CD4-positive, alpha-beta T cell treated with Interleukin-17A for 4 hours (primary cell): ENCODE measurements at places on chromosomes 12 and 14.
A peak's percentile ranks its signal among the peaks of the same experiment; 100 is the strongest.

GRCh38 chr14:78790271-78790670 lies 620.1 kb downstream of the NRXN3 start:
- DNase-seq: no peak

DNA sequence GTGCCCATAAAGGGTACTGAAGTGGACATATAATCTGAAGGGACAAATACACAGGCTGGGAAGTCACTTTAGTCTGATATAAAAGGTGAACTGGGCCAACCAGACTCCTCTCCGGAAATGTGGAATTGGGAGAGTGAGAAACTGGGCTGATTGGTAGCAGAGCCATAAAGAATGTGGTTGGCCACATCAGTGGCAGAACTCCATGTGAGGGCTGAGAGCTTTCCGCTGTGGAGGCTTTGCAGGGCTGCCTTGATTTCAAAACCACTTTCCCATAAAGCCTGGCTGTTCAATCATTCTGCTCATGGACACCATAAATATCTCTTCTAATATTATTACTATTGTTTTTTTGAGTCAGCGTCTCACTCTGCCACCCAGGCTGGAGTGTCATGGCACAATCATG lies 220.3 kb downstream of the MON2 start:
- DNase-seq: no peak

DNA sequence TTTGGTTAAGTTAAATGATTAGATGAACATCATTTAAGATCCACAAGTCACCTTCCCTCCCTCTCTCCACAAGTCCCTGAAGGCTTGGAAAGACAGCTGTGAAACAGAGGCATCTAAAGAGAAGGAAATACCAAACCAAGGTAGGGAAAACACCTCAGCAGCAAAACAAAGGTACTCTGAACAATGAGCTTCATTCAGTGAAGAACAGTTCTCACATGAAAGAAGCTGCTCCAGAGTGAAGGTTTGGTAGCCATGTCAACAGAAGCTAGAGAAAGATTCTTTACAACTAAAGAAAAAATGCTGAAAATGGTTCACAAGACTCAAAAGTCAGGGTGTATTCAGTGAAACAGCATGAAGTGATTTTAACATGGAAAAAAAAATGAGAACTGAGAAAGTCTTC lies 69.4 kb downstream of the FGD6 start:
- DNase-seq: no peak

DNA sequence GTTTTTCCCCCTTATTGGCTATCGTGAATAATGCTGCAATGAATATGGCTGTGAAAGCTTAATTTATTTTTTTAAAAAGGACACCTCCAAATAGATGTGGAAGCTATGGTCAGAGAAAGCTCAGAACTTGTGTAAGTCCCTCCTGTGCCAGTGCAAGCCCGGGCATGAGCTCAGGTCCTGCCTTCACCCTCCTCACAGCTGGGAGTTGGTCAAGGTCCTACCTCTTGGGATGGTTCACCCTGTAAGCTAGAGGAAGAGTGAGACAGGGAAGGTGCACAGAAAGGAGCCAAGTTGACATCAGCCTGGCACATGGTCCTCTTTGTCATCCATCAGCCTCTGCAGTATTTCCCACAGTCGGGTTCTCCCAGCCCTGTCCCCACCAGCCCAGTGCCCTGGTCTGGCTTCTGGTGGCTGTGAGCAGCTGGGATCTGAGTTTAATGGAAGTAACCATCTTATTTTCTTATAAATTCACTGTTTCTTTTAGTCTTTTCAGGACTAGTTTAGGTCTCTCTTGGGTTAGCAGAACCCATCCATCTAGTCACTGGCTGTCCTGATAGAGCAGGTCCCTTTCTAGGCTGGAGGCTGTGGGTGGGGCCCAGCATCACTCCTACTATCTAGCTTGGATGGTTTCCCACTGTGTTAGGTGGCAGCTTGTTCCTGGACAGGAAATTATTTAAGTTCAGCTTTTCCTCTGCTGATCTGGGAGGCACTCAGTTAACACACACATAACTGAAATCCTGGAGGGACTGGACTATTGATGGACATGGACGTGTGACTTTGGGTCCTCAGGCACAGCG lies 11.8 kb upstream of the PLEKHG3 start:
- DNase-seq: no peak

- DNase-seq: no peak
Measured at GRCh38 chr12:92434607-92435025, 268.2 kb upstream of the PLEKHG7 start.

GRCh38 chr12:107515446-107515958 lies 170.1 kb upstream of the PWP1 start:
- DNase-seq: peak; percentile 31

- DNase-seq: peak; percentile 69
Measured at GRCh38 chr12:130761537-130762318, 45.6 kb upstream of the RIMBP2 start.

- no peak for DNase-seq
Measured at GRCh38 chr12:74328623-74329022, 209.0 kb upstream of the ATXN7L3B start.

DNA sequence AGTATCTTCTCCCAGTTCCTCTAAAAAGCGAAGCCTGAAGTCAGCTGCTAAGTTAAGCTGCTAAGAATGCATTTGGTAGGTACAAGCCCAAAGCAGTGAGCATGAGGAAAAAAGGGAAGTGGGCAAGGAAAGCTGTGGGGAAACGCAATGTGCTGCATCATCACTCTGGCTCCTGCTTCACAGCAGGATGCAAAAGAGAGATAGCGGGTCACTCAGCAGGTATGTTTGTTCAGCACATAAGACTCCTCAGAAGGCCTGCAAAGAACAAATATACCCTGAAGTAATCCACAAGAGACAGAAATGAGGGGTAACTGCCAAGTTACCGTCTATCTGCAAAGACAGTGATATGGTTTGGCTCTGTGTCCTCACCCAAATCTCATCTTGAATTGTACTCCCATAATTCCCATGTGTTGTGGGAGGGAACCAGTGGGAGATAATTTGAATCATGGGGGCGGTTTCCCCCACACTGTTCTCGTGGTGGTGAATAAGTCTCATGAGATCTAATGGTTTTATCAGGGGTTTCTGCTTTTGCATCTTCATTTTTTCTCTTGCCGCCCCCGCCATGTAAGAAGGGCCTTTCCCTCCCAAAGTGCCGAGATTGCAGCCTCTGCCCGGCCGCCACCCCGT lies 127.4 kb upstream of the EGLN3 start:
- no peak for DNase-seq

- no peak for DNase-seq
Measured at GRCh38 chr14:24542346-24542936, 33.6 kb downstream of the CTSG start.

DNA sequence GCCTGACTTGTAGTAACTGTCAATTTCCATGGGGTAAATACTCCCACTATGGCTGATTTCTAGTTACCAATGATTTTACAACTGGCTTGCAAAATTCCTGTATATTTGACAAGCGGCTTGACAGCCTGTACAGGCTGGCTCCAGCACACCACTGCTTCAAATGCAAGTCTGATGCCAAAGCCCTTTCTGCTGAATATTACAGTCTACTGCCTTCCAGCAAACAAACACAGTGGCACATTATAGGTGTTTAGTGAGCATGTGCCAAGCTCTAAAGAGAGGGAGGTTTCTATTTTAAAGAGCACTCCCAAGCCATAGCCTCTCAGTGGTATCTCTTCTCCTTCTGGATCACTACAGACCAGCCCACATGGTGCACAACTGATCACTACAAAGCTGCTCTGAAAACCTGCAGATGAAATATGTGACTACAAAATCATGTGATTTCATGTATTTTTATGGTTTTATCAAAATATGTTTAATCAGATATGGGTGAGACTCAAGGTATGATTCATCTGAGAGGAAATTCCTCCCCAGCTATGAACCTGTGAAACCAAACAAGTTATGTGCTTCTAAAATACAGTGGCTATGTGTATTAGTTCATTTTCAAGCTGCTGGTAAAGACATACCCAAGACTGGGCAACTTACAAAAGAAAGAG lies 101.5 kb downstream of the RPAP3 start:
- DNase-seq: no peak

GRCh38 chr14:92860049-92860840 lies 62.7 kb upstream of the CHGA start:
- no peak for DNase-seq

DNA sequence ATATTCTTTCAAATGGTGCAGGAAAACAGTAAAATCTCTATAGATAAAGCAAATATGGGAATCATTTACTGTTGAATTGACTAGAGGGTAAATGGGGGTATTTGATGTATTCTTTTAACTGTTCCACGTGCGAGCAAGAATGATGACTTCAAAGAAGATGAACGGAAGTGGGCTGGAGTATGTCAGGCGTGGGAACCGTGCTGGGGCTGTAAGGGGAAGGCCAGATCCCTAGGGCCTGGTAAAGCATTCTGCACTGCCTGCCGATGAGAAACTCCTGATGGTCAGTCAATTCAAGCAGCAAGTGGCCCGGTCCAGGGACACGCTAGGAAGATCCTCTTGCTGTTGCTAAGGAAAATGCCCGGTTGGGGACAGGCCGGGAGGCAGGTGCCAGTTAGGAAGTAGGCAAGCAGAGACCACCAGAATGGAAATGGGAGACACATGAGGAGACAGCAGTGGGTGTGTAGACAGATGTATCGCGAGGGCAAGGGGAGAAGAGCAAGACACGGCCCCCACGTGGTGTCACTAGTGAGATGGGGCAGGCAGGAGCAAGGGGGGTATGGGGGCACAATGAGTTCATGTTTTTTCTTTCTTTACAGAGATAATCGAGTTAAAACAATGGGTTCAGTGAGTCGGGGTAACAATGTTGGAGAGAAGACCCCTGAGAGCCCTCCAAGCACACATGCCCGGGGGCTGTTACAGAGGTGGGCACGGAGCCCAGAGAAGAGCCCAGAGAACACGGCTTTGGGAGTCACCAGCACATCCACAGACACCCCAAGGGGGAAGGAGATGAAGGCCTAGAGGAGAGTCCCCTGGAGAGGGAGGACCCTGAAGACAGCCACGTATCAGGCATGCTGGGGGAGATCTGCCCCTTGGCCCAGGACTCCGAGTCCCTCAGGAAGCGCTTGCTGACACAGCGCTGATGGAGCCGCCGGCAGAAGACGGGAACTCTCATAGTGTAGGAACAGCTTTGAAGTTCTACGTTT lies 37.2 kb downstream of the FBXO21 start:
- DNase-seq: peak; percentile 19

- DNase-seq: no peak
Measured at GRCh38 chr14:50944647-50945413, 547 bp upstream of the PYGL start.

DNA sequence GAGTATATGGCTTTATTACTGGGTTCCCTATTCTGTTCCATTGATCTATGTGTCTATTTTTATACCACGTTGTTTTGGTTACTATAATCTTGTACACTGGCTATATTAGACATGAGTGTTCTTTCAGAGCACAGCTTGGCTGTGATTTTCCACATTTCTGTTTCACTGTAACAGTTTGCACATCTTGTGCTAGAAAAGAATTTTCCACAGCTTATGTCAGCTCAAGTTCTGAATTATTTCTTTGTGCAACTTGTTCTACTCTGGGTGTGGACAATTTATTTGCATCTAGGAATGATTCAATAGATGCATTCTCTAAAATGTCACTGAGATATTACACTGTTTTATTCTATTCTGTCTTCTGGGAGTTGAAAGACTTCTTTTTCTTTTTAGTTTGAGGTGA lies 28.4 kb upstream of the OR5AU1 start:
- no peak for DNase-seq

DNA sequence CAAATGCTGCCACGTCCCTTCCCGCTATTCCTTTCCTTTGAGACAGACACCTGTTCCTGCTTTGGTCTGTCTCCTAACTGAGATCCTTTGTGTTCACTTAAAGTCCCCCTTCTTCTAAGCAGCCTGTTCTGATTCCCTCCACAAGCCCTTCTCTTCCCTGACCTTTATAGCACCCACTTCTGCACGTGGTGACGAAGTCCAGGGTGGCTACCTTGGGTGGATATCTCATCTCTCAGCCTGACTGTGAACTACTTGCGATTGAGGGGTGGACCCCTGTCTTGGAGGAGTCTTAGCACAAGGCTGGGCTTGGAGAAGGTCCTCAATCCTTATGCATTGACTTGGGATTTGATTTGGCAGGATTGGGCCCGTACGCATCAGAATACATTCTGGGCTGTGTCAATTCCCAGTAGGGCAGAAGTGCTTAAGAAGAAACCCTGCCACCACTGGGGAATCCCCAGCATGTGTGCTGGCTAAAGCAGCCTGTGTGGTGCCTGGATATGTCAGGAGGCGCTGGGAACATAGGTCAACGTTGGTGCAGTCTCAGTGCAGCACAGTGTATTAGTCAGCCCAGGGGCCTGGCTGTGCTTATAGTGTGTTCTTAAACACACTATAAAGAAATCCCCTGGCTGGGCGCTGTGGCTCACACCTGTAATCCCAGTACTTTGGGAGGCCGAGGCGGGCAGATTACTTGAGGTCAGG lies 23.6 kb downstream of the KRT80 start:
- no peak for DNase-seq

GRCh38 chr12:11896417-11896929 lies 174.3 kb upstream of the BCL2L14 start:
- no peak for DNase-seq

GRCh38 chr12:98178126-98178525 lies 337.3 kb upstream of the TMPO start:
- DNase-seq: no peak

- no peak for DNase-seq
Measured at GRCh38 chr14:74380845-74381244, 32.6 kb downstream of the VRTN start.

GRCh38 chr14:94682061-94682516 lies 69.9 kb downstream of the SERPINA3 start:
- DNase-seq: no peak
